HFFc6 (cell line): ENCODE measurements at places on chromosomes 1 and 21. TPM values are rescaled to one million over a fixed set of nuclear protein-coding genes. Genes with fewer than 3 reads are reported as not detected.

- H3K4me1 ChIP-seq: peaks cover 14% of the 10 kb centered on the region
- no peaks in the 10 kb centered on the region; the same call in 1 of the 2 replicates for H3K27me3 ChIP-seq
- peak overlapping the region; percentile 95 for H3K27ac ChIP-seq
- no peak for DNase-seq
Observed at GRCh38 chr1:117122330-117123025, 929 bp upstream of the TRIM45 start.

GRCh38 chr1:107964336-107965109, 457 bp downstream of the VAV3 start:
- peaks cover 27% of the 10 kb centered on the region for H3K27me3 ChIP-seq
- no peak overlapping the region for H3K27ac ChIP-seq
- H3K4me1 ChIP-seq: peaks cover 12% of the 10 kb centered on the region
- peak overlapping the region; percentile 54 for H3K4me3 ChIP-seq
- H3K36me3 ChIP-seq: no peaks in the 10 kb centered on the region
- DNase-seq: no peak

- H3K36me3 ChIP-seq: no peaks in the 10 kb centered on the region
- no peaks in the 10 kb centered on the region for H3K27me3 ChIP-seq
- H3K27ac ChIP-seq: no peak overlapping the region
- no peak overlapping the region for H3K4me3 ChIP-seq
- no peak for DNase-seq
Observed at GRCh38 chr21:24007592-24007991, 1599.7 kb downstream of the MRPL39 start.

DNA sequence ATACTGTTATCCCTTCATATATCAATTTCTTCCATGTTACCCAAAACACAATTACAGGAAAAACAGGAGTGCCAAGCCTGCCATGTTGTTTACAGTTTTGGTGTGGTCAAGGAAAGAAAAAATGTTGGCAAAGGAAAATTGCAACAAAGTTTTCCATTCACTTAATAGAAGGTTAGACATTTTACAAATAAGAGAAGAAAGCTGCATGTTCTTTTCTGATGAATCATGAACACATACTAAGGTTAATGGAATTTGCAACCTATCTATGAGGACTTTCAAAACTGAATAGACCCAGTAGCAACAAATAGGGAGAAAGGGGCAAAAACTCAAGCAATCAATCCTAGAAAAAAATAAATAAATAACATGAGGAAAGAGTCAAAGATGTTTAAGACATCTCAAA, 556.7 kb downstream of the DPYD start:
- H3K36me3 ChIP-seq: peaks cover 62% of the 10 kb centered on the region
- peak; percentile 59 for DNase-seq
- H3K4me3 ChIP-seq: 0 out of 2 replicates have a peak overlapping the region, but pooled peaks have one; percentile 7
- H3K4me1 ChIP-seq: peaks cover 37% of the 10 kb centered on the region
- peak overlapping the region; percentile 52 for H3K27ac ChIP-seq
- H3K27me3 ChIP-seq: no peaks in the 10 kb centered on the region

LYPLA2 gene
- total RNA-seq: 59.4 to 65.0 TPM (median 62.2 TPM) in 3 replicates
